ENCODE measurements at places on chromosomes 11 and 22. TPM values are rescaled to one million over a fixed set of nuclear protein-coding genes. Genes with fewer than 3 reads are reported as not detected.

Gene MUC6
- total RNA-seq = not detected

Gene LMO2
- total RNA-seq = 2.5 TPM

Gene MMP13
- total RNA-seq = not detected

Gene PGA3
- not detected for total RNA-seq

Gene RANBP1
- total RNA-seq = 360 TPM

Gene TRIM34
- 4.9 TPM for total RNA-seq

Gene OR4A16
- not detected for total RNA-seq

Gene ST14
- total RNA-seq = 98.4 TPM

Gene FGF3
- not detected for total RNA-seq

Gene GP1BB
- 1.8 TPM for total RNA-seq

Gene CDC45
- 10.5 TPM for total RNA-seq

Gene CARD10
- 71.3 TPM for total RNA-seq

Gene APLNR
- not detected for total RNA-seq

Gene MAJIN
- 0.68 TPM for total RNA-seq

Gene TRIM51
- total RNA-seq = not detected

Gene DUSP8
- 19.2 TPM for total RNA-seq

Gene PIWIL4
- total RNA-seq = 1.8 TPM
